ENCODE measurements at places on chromosomes 1 and 21.

DNA sequence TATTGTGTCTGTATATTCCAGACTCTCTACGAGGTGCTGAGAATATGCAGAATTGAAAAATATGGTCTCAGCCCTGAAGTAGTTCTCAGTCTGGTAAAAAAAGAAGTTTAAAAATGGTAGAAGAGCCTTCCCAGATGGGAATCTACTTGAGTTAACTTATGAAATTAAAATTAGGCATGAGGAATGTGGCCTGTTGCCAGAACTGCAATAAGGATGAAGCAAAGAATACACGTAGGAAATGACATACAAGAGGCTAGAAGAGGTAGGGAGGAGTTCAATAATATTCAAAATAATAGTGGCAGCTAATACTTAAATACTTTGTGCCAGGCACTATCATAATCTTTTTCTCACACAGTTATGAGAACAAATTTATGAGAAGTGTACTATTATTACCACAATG, 6.3 kb downstream of the ASPM start:
- no peak for DNase-seq

- DNase-seq = no peak
These were observed 16.4 kb downstream of the TP73 start for GRCh38 chr1:3668585-3669300.

DNA sequence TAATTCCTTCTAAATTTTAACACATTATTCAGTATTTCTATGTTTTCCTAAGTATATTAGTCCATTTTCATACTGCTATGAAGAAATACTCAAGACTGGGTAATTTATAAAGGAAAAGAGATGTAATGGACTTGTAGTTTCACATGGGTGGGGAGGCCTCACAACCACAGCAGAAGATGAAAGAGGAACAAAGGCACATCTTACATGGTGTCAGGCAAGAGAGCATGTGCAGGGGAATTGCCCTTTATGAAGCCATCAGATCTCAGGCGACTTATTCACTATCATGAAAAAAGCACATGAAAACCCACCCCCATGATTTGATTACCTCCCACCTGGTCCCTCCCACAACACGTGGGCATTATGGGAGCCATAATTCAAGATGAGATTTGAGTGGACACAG, 15.6 kb downstream of the GBP5 start:
- no peak for DNase-seq

DNA sequence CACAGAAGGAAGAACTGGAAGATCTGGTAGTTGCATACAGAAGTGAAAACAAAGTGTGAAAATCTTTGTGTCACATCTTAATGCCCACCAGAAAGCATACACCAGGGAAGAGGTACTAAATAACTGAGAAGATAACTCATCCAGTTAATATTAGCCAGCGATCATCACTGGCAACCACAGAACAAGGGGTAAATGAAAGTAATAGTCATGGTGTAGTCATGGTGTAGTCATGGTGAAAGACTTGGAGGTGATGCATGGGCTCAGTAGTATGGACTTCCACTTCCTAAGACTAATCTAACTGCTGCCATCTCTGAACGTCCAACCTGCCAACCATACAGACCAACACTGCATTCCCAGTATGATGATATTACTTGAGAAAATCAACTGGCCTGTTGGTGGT, 481.2 kb upstream of the NR5A2 start:
- no peak for DNase-seq

- DNase-seq = no peak
These were observed 153.3 kb upstream of the RUNX1 start for GRCh38 chr21:35202431-35202830.

DNA sequence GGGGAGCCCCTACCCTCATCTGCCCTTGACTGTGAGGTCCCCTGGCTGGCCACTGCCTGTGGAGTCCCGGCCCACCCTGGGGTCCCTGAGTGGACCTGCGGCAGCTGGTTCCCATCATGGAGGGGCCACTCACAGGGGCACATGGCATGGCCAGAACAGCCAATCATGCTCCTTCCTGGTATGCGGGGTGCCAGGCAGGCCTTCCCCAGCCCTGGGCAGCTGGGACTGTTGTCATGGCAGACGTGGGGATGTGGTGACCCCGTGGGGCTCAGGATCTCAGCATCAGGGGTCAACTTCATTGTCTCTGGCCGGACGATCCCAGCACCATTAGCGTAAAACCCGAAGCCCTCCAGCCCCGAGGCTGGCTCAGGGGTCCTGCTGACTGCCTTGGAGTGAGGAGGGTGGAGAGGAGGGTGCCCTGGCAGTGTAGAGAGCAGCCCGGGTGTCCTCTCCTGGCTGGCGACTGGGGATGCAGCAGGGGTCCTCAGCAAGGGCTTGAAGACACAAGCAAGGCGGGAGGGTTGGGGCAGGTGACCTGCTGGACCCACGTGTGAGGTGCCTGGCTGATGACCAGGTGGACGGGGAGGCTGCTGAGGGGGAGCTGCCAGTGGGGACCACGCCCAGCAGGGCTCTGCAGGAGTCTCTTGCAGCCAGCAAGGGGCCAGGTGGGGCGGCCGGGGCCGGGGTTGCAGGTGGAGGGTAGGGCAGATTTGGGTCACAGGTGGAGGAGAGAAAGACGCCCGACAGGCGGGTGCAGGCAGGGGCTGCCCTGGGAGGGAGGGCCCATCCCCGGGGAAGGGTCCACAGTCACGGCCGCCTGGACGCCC, 45.1 kb downstream of the TRIM11 start:
- DNase-seq = no peak

DNA sequence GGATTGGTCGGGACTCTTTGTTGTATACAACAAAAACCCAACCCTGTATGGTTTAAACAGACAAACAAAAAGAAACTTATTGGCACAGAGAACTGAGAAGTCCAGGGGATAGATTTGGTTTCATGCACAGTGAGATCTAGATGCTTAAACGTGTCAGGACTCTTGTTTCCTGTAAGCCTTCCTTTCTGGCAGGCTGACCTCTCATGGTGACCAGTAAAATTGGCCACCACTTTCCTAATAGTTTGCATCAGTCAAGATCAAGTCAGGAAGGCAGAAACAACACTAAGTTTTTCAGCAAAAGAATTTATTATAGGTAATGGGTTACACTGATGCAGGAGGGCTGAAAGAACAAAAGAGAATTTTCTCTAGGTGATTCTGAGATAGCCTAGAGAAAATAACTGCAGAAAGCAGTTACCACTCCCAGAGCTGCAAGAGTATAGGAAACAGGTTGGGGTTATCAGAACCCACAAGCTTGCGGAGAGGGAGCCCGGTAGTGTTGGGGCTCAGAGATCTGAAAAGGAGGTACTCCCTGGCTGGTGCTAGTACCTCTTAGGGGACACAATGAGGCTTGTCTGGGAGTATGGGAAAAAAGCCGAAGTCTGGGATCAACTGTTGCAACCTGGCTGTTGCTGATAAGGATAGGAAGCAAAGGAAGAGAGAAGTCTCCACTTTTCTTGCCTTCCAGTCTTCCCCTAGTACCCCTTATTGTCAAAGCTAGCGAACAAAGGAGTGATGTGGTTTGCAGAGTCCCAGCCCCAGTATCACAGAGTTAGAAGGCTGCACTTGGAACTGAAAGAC, 21.4 kb downstream of the CITED4 start:
- no peak for DNase-seq

- DNase-seq = no peak
These were observed 9.9 kb downstream of the SYNJ1 start for GRCh38 chr21:32717851-32718316.

DNA sequence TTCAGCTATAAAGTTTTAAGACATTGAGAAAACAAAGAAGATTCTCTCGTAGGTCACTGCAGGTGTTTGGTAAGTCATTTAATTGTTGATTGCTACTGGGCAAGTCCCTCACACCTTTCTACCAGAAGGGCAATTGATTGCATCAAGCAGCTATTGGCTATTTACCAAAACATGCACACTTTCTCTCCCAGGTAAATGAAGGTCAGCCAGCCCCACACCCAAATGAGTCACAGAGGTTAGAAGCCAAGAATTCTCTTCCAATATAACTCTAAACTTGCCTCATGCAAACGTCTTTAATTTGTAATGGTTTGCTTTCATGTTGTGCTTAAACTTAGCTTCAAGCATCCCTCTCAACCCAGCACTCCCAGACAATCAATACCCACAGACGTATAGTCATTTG, 475.3 kb upstream of the ADGRL2 start:
- DNase-seq = no peak

DNA sequence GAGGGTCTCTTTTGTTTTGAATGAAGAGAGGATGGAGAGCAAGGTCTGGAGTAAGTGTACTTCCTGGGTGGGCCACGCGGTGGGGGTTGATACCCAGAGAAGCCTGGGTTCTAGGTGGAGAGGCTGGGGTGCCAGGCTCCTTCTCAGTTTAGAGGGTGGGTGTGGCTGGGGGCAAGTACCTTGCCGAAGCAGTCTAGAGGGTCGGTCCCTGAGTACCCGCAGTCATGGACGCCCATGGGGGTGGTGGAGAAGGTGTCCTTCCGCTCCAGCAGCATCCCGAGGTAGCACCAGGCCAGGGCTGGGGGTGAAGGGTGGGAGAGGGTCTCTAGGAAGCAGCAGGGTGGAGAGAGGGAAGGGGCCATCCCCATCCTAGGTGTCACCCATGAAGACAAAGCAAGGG, 14.3 kb downstream of the TTC22 start:
- no peak for DNase-seq

DNA sequence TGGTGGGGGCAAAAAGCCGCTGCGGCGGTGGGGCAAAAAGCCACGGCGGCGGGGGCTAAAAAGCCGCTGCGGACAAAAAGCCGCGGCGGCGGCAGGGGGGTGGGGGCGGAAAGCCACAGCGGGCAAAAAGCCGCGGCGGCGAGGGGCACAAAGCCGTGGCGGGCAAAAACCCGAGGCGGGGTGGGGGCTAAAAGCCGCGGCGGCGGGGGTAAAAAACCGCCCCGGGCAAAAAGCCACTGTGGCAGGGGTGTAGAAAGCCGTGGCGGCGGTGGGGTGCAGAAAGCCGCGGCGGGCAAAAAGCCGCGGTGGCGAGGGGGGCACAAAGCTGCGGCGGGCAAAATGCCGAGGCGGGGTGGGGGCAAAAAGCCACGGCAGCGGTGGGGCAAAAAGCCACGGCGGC, 3901.8 kb downstream of the SRGAP2C start:
- DNase-seq = no peak

DNA sequence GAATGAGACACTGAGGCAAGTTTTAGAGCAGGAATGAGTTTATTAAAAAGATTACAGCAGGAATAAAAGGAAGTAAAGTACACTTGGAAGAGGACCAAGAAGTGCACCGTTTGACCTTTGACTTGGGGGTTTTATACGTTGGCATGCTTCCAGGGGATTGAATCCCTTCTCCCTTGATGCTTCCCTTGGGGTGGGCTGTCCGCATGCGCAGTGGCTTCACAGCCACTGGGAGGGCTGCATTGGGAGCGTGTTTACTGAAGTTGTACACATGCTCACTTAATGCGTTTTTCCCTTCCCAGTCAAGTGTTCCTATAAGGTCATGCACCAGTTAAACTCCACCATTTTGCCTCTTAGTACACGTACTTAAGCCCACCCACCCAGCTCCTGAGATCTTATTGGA, 72.4 kb upstream of the MARK1 start:
- no peak for DNase-seq

DNA sequence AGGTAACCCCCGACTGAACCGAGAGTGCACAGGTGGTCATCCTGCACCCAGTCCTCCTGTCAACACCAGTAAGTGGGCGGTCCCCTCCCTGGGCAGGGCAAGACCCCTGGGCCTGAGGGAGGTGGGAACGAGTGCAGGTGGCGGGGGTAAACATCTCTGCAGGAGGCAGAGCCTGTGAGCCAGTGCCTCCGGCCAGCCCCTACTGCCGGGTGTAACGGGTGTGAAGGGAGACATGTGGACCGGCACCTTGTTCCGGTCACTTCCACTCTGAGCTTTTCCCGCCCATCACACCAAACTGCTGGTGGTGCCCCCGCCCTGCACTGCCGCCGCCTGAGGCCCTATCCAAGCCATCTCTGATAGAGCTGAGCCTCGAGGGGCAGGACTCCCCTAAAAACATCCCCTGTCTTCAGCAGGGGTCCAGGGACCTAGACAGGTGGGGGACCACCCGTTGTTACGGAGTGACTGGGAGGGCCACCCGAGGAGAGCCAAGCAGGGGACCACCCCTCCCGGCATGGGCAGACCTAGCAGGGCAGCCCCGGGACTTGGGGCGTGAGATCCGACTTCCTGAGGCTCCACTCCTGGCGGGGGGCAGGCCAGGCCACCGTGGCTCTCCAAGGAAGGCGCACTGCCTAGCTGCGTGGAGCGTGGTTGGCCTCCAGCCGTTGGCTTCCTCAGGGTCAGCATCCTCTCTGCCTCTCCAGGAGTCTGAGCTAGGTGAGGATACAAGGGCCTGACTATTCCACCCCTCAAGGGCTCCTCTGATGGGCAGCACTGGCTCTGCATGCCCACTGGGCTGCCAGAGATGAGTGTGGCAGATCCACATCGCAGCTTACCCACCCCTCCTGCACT, 43.8 kb upstream of the LBR start:
- no peak for DNase-seq

- peak; percentile 58 for DNase-seq
These were observed 10.9 kb downstream of the MORC3 start for GRCh38 chr21:36330904-36331303.

DNA sequence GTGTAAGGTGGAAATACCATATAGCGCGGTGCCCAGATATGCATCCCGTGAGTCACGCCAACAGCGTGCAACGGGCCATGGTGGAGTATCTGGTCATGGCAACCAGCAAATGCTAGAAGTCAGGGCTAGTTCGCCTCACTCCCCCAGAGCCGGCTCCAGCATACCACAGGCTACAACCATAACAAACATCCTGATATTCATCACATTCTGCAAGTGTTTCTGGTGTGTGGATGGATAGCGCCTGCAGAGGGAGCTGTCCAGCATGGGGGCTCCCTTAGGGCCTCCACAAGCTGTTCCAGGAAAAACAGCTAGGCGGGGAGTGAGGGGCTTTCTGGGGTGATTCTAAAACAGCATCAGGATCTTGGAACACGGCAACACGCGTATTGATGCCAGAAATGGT, 6.8 kb downstream of the C1orf198 start:
- DNase-seq = no peak

- no peak for DNase-seq
These were observed 1.6 kb downstream of the P3H1 start for GRCh38 chr1:42765269-42765668.

DNA sequence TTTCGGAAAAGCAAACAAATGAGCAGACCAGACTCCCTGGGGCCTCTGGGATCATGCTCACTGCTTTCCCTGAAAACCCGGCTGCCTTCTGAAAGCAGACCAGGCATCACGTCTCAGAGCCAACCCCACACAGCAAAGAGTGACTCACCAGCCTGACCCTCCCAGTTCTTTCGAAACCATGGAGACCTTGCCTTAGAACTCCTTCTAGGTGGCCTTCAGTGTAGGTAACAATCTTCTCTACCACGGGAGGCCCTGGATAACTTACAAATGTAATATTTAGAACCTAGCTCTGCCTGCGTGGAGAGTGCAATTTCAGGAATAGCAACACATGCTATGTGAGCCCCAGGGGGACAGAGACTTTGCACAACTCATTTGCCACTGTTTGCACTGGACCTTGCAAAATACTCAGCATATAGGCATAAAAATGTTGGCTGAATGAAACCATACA, 105.2 kb downstream of the SUSD4 start:
- no peak for DNase-seq

- DNase-seq = no peak
These were observed 10.7 kb upstream of the GPR25 start for GRCh38 chr1:200861937-200862647.

Measured in COLO829 (cell line).